ENCODE measurements at places on chromosomes 2 and 18.
A peak's percentile ranks its signal among the peaks of the same experiment; 100 is the strongest.

DNA sequence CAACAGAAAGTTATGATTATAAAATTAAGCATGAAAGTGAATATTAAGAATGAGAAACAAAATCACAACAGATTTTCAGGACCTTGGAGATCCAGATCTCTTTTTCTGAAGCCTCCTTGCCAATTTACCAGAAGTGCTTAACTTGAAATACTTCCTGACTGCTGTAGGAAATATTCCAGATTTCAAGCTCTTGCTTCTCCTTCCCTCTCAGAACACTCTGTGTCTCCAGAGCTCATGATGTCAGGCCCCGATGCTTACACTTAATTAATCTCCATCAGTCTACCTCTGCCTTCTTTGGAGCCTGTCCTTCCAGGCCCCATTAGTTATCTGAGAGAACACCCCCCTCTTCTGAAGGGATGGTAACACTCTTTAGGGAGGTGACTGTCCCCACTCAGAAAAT is 20.7 kb upstream of the NT5C1B start:
- DNase-seq: no peak

DNA sequence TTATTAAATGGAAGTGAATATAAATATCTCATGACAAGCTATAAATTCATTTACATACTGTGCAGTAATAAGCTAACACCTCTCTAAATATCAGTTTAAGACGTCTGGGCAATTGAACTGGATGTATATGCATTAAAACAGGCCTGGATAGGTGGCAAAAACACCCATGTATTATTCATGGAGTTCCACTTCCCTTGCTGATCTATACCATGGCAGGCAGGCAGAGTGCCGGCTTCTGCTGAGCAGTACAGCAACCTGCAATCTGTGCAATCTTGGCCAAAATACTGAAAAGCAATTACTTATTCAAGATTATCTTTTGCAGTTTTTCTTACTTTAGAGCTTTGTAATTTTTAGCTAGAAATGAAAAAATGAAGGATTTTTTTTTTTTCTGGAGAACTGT is 112.1 kb upstream of the PIEZO2 start:
- no peak for DNase-seq

DNA sequence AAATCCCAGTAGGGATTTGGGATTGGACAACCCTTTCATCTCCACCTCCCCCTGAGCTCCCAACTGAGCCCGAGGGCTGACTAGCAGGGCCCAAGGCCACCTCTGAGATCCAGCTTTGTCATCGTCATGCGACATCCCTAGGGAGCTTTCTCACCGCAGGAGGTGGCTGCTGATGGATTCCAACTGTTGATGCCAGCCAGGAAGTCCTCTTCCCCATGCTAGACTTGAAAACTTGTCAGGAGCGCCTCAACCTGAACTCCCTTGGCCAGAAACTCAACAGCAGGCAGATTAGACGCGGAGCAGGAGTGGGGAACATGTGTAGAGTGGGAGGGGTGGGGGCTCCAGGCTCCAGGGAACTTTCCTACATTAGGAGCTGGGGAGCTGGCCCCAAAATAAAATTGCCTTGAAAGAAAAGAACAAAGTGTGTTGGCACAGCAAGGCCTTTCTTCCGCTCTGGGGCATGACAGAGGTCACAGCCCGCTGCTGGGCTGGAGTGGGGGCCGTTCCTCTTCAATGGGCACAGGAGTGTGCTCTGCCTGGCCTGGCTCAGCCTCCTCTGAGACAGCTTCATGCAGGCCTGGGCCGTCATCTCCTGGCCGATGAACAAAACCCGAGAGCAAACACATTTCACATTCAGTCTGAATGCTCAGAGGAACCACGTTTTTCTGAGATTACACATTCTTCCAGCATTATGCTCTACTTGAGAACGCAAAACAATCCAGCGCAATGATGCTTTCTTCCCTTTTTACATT is 34.5 kb downstream of the EMILIN2 start:
- DNase-seq: no peak

DNA sequence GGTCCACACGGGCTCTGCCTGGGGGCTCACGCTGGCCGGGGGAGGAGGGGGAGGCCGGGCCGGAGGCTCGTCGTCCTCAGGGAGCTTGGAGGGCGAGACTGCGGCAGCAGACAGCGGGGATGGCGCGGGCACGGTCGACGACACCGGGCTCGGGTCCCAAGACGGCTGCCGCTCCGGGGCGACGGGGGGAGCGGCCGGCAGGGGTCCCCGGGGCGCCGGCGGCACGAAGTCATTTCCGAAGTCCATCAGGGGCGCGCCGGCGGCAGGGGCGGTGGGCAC is 491 bp downstream of the RTN4 start:
- DNase-seq: no peak

- DNase-seq: peak; percentile 48
Measured at GRCh38 chr2:30276455-30276911, 45.1 kb downstream of the LBH start.

Data from stimulated activated CD4-positive, alpha-beta T cell treated with anti-CD3 and anti-CD28 coated beads, Interleukin-4, amount 100 ng/mL, for 24 hours (primary cell).